ENCODE measurements at places on chromosomes 2 and 18.

DNA sequence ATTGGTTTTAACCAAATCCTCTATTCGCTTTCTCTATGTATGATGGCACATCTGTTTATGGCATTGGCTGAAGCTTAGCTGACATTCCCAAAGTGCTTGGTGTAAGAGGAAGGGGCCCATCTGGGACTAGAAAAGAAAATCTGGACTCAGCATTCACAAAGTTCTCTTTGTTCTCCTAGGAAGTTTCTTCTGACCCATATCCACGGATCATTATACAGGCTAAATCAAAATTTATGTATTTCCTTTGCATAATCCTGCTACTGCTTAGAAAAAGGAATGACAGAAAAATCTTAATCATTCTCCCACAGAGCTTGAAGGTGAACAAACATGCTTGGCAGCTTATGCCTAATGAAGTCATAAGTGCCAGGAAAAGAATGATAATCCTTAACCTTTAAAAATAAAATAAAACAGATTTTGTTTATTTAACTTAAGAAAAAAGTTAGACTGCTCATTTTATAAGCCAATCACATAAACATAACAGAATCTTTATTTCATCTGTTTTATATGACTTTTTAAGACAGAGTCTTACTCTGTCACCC lies 88.4 kb downstream of the NYAP2 start:
- DNase-seq: peak; percentile 9

DNA sequence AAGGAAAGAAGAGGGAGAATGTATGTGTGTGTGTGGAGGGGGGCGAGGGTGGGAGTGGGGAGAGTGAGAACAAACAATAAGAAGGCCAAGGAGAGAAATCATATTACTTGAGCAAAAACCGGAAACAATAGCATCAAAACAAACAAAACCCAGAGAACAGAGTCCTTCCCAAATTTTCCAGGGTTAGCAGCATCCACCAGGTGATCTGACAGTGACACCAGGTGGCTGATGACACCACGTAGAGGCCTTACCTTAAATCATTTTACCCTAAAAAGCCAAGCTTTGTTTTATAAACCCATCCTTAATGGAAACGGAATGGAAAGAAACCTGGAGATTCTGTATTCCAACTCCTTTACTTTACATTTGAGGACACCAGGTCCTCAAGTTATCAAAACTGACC lies 42.9 kb downstream of the CDCA7 start:
- no peak for DNase-seq

DNA sequence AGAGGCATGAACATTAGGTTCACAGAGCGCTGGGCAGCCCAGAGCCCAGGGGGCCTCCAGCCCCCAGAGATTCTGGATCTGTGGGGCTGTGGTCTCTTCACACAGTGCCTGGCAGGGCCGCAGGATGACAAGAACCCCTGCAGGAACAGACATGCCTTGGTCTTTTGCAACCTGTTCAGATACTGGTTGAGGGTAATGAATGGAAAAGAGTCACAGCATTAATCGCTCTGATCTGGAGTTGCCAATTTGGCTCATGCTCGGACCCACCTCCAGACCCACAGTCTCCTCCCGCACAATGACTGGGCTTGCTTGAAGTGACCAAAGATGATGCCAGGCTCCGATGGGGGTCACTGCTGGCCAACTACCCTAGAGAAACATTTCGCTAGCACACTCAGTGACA lies 229.4 kb upstream of the SMAD2 start:
- no peak for DNase-seq

DNA sequence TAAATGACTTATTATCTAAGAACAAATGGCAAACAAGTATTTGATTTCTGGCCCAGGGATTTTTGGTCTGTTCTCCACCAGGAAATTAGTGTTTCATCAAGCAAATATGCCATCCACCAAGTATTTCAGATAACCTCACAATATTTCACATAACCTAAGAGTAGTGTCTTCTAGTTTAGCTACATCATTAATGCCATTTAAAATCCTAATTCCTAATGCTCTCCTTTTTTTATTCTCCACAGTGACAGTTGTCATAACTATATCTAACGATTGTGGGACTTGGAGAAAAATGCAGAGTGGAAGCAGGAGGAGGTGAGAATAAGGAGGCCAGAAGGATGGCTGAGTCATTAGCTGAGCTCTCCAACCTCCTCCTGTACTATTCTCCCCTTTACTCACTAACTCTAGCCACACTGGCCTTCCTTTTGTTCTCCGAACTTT lies 58.5 kb upstream of the CTLA4 start:
- no peak for DNase-seq

Measured in H4 (cell line).